Motor neuron (in vitro differentiated cells): ENCODE measurements at places on chromosomes 3 and 15. TPM values are rescaled to one million over a fixed set of nuclear protein-coding genes. Genes with fewer than 3 reads are reported as not detected.

DNA sequence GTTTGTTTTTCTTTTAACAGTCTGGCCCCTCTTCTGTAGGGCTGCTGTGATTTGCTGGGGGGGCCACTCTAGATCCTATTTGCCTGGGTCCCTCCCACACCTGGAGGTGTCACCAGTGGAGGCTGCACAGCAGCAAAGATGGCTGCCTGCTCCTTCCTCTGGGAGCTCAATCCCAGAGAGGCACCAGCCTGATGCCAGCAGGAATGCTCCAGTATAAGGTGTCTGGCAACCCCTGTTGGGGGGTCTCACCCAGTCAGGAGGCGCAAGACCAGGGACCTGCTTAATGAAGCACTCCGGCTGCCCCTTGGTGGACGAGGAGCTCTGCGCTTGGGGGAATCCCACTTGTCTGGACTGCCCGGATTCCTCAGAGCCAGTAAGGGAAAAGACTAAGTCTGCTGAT lies 118.3 kb downstream of the GAP43 start:
- no peak for ATAC-seq

DNA sequence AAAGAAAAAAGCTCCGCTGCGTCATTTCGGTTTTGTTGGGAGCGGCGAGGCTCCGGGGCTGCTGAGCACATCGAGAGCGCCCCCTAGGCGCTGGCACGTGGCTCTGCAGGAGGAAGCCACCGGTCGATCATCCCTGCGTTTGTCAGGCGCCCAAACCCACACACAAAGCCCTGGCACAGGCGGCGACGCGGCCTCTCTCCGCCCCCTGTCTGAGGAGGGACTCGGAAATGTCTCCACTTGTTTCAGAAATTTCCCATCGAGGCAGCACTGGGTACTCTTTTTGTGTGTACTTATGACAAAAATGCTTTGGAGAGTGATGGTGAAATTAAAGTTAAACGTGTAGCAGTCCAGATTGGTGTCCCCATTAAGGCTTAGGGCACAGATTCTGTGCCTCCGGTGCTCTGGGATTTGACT lies 407.3 kb upstream of the ONECUT1 start:
- peak; percentile 92 for ATAC-seq

DNA sequence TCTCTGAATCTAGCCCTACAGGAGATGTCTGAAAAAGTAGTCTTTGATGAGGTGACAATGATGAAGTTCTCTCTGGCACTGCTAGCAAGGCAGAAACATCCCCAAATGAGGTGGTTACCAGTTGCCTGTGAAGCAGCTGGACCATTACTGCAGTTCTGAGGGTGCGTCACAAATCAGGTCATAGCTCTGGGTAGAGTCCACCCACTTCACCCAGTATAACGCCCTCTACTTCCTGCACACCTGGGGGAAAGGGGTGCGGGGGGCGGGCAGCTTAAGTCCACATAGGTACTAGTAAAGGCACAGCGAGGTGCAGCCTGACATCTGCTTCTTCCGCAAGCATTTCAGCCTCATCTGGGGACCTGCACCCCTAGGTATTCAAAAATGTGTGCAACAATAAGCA lies 13.4 kb upstream of the SATB1 start:
- ATAC-seq: no peak

DNA sequence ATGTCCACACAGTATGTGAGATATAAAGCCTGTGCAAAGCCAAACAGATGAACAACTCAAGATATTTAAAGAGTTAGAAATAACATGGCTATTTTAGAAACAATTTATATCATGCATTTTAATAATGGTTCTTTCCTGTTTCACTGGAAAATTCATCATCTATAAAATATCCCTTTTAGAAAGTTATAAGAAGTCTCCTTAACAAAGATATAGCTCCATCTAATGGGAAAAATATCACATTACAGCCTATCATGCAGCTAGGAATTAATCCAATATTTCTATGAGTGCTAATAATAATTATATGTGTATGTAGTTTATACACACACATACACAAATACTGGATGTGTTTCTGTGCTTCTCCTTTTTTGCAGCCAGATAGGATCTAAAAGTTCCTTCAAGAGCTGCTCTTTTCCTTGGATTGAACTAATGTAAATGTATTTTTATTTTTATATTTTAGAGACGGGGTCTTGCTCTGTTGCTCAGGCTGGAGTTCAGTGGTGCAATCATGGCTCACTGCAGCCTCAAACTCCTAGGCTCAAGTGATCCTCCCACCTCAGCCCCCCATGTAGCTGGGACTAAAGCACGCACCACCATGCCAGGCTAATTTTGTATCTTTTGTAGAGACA lies 21.6 kb downstream of the RPL22L1 start:
- no peak for ATAC-seq

DNA sequence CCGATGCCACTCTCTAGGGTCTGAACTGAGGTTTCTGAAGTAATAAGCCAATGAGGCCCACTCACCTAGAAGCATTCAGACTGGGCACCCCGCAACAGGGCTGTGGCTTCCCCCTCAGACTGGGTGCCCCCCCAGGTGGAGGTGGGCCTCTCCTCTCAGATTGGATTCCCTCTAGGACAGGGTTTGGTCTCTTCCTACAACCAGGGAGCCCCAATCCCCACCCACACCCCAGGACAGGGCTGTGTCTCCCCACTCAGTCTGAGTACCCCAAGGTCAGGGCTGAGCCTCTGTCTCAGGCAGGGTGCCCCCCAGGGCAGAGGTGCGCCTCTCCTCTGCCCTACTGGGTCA lies 27.7 kb downstream of the PTH1R start:
- no peak for ATAC-seq

GRCh38 chr15:63752075-63752684 lies 81.6 kb downstream of the HERC1 start:
- no peak for ATAC-seq

DNA sequence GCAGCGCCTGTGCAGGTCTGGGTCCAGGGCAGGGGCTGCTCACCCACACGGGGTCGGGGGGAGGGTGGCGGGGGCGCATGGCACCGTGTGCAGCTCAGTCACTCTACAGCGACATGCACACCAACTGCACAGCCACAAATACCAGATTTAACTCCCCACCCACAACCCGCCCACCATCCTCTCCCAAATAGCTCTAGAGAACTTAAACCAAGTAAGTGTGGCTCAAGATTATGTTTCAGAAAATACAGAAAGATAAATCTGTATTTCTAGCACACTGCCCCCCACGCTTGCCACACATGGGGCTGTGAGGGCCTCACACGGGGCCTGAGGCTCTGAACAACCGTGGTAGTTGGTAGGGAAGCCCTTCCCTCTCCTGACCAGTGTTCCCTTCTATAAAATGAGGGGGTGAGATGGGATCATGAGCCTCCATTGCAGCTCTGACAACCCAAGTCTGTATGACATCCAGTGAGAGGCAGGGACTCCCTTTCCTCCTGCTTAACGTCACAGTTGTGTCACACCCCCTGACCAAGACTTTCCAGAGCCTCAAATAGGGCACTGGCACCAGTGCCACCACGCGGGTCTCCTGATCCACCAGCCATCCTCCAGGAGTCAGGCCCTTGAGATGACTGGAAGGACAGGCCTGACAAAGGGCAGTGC lies 23.1 kb downstream of the POC1A start:
- no peak for ATAC-seq

DNA sequence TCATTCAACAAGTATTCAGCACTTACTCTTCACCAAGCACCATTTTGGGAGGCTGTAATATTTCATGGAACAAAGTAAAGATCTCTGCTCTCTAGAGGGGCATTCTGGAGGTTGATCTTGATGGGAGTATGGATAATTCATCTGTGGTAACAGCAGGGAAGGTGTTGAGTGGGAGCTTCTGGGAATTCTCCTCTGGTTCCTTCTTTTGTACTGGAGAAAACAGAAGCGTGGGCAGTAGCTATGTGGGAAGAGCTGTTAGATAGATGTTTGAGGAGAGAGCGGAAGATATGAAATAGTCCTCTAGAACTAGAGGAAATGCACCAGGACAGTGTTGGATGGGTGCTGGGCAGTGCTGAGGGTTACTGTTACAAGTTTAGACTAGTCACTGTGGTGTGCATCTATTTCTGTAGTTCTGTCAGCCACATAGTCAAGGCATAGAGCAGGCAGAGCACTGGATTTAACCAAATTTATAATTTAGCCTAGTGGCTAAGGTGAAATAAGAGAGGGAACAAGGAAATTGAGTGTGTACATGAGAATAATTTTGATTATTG lies 9.6 kb downstream of the NMD3 start:
- ATAC-seq: no peak

DNA sequence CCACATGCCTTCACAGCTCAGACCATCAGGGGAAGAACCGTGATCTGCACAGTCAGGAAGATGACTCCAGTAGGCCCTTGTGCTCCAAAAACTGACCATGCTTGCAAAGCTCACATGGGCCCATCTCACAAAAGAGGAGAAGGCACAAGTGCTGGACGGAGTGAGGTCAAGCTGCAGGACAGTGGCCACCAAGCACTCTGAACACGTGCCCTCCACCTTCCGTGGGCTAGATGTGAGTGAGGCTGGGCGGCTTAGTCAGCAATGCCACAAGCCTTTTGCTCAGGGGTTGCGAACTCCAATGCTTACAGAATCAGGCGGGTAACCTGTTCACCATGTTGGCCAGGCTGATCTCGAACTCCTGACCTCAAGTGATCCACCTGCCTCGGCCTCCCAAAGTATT lies 70.9 kb downstream of the SCN5A start:
- ATAC-seq: no peak

DNA sequence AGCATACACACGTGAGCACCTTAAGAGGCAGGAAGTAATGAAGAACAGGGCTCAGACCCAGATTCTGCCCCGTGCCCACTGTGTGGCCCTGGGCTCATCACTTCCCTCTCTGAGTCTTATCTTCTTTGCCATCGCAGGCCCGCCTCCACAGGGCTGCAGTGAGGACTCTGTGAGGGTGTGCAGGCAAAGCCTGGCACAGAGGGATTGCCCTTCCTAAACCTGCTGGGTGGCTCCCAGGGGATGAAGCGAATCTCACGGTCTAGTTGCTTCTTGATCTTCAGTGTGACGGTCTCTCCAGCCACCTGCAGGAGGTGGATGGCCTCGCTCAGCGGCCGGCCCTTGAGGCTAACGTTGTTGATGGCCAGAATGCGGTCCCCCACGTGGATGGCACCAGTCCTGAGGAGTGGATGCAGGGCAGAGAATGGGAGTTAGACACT lies 32.8 kb downstream of the GRIP2 start:
- no peak for ATAC-seq

DNA sequence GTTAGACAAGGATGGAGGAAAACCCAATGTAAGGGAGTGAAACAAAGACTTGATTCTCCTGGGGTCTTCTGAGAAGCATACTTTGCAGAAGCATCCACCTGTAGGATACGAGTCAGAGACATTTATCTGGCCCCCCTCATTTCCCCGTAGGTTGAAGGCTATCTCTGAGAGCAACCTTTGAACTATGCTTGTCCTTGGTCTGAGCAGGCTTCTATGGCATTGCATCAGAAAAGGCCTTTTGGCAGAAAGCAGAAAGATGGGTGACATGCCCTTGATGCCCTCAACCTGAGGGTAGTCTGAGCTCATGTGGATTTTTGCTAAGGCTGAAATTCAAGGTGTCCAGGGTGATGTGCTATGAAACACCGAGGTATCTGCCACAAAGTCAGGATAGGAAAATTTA lies 131.6 kb upstream of the SGO1 start:
- no peak for ATAC-seq

GRCh38 chr3:98812851-98813374 lies 49.8 kb downstream of the ST3GAL6 start:
- no peak for ATAC-seq

GRCh38 chr15:31177951-31178350 lies 76.4 kb upstream of the TRPM1 start:
- ATAC-seq: no peak

GRCh38 chr15:37037850-37038715 lies 62.3 kb downstream of the MEIS2 start:
- ATAC-seq: peak; percentile 33

- ATAC-seq: no peak
Measured at GRCh38 chr15:62962101-62962995, 80.2 kb upstream of the TPM1 start.

DNA sequence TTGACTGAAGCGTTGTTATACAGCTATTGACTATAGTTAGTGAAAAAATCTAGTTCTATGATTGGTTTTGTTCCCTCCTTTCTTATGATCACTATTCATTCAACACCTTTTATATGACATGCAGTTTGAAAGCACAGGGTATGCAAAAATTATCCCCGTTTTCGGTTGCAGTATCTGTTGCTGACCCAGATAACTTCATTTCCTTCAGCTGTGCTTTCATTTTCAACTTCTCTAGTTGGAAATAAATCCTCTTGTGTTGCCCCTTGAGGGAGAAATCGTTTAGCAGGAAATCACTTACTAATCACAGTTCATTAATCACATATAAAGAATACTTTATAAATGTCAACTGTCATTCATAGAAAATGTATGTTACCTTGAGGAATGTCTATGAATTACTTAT lies 55.1 kb downstream of the MBNL1 start:
- no peak for ATAC-seq

DNA sequence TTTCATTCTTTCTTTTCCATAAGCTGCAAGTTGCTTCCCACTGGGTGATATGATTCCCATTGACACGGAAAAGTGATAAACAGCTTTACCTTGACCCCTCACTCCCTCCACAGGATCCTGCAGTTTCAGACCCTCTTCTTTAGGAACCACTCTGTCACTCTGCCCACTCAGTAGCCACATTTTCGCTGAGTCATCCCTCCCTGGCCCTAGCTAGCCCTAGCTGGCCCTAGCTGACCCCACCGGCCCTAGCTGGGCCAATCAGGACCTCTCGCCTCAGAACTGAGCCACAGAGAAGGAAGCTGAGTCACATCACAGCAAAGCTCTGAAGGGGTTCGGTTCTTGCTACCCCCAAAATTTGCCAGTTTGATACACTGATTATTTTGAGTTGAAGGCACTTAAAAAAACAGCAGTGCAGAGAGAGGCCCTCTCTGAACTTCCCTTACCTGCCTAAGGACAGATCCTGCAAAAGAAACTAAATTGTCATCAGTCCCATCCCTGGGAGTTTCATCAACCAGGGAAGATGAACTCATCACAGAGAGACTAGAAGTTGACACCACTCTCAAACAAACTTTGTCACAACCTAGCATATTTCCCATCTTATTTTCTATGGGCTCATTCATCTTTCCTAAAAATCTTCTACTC lies 233.5 kb upstream of the PROK2 start:
- peak; percentile 80 for ATAC-seq

GRCh38 chr3:16334909-16335308 lies 69.9 kb downstream of the OXNAD1 start:
- ATAC-seq: peak; percentile 40

- no peak for ATAC-seq
Measured at GRCh38 chr15:90625037-90625436, 92.1 kb upstream of the BLM start.

Gene KLHL6
- 0.37 and 0.73 TPM in 2 replicates for total RNA-seq

Gene PYGO1
- total RNA-seq: 29.4 and 32.2 TPM in 2 replicates

Gene CFAP91
- 0.86 and 1.4 TPM in 2 replicates for total RNA-seq

Gene CFAP161
- 0.37 TPM in 1 of 2 replicates, not detected in the other for total RNA-seq

Gene A4GNT
- 0.16 TPM in 1 of 2 replicates, not detected in the other for total RNA-seq

Gene ADGRG7
- total RNA-seq: not detected in 2 replicates

Gene SPINK8
- not detected in 2 replicates for total RNA-seq

Gene ARGFX
- total RNA-seq: not detected in 2 replicates

Gene PP2D1
- total RNA-seq: 0.78 and 0.92 TPM in 2 replicates
